ENCODE measurements at places on chromosomes 4 and X.

DNA sequence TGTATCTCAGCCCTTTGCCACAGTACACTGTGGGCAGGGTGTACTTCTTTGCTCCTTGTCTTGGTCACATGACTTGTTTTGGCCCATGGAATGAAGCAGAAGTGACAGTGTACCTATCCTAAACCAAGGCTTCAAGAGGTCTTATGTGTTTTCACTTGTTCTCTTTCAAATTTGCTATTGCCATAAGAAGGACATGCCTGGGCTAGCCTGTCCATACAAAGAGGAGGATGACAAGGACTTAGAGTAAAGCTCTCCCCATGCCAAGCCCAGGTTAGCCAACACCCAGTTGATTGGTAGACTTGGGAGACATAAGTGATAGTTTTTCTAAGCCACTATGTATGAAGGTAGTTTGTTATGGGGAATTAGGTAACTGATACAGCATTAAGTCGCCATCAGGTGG is 141.1 kb upstream of the MID1 start:
- no peak for DNase-seq

- DNase-seq, result no peak
Observed at GRCh38 chr4:88350786-88351185, 27.9 kb upstream of the HERC6 start.

GRCh38 chr4:169612871-169613859 is 782 bp upstream of the NEK1 start:
- DNase-seq, result peak; percentile 75

DNA sequence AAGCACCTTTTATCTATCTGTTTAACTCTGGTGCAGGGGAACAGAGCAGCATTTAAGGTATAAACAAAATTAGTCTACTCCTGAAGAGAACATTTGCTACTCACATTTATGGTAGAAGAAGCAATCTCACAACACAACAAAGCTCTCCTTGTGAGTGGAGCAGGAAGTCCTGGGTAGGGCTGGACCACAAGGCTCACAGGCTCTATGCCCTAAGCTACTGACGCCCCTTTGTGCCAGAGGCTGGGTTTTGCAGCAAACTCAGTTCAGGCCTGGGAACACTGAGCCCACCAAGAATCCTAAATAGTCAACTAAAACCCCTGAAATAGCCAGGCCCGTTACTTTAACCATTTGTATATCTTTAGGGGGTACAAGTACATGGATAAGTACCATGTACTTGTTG is 4.7 kb upstream of the ZXDB start:
- no peak for DNase-seq

GRCh38 chrX:80984118-80984517 is 174.4 kb upstream of the BRWD3 start:
- no peak for DNase-seq

DNA sequence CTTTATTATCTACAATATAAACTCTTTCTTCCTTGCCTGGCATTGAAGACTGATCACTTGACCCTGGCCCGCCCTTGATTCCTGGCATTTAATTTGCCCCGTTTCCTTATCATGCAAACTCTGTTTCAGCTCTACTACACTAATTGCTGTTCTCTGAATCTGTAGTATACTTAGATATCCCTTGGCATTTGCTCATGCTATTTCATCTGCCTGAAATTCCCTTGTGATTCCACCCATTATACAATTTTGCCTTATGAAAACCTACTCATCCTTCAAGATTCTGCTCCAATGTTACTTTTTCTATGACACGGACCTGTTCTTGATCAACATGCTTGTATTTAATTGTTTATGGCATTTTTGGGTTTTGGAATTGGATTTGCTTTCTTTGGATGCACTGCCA is 459.9 kb upstream of the AMOT start:
- DNase-seq, result no peak

DNA sequence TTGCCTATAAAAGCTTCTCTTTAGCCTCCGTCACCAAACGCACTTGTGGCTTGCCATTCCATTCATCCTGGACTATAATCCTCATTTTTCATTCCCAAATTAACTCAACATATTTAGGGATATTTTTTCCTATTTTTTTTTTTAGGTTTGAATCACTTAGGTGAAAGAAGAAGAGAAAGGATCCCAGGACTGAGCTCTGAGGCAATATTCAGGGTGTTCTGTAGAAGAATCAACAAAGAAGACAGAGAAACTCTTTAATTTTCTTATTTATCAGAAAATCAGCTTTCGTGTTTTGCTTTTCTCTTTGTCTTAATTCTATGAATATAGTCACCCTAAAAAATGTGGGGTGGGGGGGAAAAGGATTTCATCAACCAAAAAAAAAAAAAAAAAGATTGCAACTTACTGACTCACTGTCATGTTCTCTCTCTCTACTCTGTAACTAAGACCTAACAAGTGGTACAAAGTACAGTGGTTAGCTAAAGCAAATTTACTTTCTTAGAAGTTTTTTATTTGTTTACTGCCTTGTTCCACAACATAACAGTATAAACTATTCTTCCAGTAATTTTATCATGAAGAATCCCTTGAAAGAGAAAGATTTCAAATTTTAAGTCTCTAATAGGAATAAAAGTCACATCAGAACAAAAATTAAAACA is 272.0 kb downstream of the DHX15 start:
- DNase-seq, result no peak

DNA sequence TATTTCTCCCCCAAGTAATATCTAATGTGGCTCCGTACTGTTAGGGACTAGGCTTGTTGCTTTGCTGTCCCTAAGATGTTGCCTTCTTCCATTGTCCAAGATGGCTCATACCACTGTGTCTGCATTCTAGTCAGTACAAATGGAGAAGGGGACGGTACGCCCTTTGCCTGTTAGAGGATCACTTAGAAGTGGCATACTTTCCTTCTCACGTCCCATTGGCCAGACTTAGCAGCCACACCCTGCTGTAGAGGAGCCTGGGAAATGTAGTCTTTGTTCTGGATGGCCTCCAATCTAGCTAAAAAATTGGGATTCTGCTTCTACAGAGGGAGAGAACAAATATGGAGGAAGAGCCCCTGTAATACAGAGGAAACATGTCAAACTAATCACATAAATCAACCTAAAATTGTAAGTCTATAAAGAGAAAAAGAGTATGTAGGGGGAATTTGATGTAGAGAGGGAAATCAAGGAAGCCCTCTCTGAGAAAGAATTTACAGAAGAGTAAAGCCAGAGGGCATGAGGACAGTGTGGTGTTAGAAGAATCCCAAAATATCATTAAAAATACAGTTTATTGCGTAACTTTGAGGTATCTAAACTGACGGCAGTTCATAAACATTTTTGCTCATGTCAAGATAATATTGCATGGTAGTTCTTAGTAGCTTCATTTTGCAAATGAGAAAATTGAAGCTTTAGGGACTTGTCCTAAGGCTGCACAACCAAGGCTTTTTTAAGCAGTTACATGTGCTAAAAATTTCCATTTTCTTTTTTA is 15.1 kb downstream of the PRIMPOL start:
- peak; percentile 18 for DNase-seq

- peak; percentile 87 for DNase-seq
Observed at GRCh38 chrX:10756441-10756840, 136.1 kb upstream of the MID1 start.

DNA sequence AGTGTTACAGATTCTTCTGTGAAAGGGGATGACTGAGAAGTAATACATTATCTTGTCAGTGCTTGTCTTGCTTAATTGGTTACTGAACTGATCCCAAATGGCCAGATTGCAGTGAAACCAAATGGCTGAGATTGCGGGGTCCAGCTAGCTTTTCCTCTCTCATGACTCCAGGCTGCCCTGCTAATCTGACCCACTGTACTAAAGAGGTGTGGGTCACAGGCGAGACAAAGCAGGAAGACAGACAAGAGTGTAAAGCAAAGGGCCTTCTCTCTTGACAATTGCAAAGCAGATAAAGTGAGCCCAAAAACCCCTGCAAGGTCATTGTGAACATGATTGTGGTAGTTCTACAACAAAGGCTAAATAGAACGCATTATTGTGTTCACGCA is 2.1 kb downstream of the TMEM150C start:
- DNase-seq, result no peak

DNA sequence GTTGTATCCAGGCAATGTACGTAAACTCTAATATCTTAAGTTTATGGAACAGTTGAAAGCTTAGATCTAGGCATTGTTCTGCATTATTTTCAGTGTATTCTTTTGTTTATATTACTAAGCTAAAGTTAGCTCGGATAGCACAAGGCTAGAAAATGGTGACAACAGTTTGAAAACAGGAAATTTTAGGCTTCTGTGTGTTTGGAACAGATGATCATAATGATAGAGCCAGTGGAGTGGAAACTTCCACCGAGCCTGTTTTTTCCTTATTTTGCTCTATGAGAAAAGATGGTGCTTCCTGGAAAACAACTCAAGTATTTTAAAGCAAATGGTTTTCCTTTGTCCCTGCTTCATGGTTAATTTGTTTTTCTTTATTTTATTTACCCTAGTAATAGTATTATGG is 70.8 kb downstream of the GAB1 start:
- no peak for DNase-seq

- DNase-seq, result peak; percentile 91
Observed at GRCh38 chr4:25813448-25814106, 49.2 kb downstream of the SEL1L3 start.

- no peak for DNase-seq
Observed at GRCh38 chr4:43763029-43763610, 685.5 kb downstream of the KCTD8 start.

DNA sequence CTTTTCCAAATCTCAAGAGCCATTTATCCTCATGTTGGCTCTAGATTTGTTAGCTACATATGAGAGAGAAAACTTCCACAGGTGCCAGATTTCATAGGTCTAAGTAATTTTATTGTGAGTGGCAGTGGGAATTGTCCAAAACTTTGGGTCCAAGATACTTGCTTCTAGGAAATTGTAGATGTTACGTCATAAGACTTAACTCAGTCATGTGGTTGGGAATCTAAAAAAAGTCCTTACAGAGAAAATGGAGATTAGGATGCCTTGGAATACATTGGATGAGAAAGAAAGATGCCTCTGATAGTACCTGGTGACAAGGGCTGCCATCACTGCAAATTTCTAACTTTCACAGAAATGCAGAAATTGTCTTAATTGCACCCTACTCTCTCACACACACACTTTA is 506.5 kb downstream of the C4orf33 start:
- no peak for DNase-seq

GRCh38 chr4:48781968-48782367 is 1.9 kb upstream of the FRYL start:
- DNase-seq, result no peak

DNA sequence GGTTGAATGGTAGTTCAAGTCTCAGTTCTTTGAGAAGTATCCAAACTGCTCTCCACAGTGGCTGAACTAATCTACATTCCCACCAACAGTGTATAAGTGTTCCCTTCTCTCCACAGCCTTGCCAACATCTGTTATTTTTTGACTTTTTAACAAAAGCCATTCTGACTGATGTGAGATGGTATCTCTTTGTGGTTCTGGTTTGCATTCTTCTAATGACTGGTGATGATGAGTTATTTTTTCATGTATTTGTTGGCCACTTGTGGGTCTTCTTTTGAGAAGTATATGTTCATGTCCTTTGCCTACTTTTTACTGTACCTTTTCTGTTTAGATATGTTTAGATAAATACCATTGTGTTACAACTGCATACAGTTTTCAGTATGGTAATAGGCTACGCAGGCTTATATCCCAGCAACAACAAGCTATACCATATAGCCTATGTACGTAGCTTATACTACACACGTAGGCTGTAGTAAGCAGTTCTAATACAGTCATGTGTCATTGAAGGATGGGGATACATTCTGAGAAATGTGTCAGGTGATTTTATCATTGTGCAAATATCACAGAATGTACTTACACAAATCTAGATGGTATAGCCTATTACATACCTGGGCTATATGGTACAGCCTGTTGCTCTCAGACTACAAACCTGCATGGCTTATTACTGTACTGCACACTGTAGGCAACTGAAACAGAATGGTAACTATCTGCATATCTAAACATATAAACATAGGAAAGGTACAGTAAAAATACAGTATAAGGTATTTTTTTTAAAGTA is 28.1 kb downstream of the KLHL8 start:
- DNase-seq, result peak; percentile 51

DNA sequence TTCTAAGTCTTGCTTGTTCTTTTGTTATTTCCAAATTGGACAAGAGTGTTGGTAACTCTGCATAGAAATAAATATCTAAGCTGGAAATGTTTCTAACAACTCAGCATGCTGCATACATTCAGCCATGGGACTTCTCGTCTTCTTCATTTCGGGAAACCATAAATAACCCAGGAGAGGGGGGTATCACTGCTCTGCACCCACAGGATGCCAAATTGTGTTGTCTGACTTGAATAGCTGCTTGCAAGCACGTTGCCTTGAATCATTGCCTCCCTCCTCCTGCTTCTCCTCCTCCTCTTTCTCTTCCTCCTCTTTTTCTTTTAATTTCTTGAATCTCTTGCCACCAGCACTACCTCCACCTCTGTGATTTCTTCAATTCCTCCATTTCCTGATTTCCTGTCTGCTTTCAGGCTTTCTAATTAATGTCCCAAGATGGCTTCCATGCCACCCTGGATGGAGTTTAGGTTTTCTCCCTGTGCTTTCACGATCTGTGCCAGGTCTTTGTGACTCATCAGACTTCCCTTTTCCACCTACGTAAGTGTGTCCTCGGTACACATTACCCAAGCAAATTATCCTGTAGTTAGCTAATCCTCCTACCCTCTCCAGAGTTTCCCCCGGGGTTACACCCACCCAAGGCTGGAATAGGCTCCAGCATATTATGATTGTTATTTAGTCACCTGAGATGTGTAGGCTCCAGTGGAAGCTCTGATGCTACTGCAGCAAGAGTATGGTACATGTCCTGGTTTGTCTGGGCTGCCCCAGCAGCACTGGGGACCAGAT is 122.6 kb upstream of the VCX3B start:
- DNase-seq, result no peak

GRCh38 chr4:8568068-8568668 is 12.0 kb upstream of the GPR78 start:
- DNase-seq, result peak; percentile 70

GRCh38 chrX:118510111-118510510 is 14.5 kb downstream of the DOCK11 start:
- DNase-seq, result no peak

Measured in fibroblast of skin of scalp (primary cell).